ENCODE measurements at places on chromosomes 2 and 18.

DNA sequence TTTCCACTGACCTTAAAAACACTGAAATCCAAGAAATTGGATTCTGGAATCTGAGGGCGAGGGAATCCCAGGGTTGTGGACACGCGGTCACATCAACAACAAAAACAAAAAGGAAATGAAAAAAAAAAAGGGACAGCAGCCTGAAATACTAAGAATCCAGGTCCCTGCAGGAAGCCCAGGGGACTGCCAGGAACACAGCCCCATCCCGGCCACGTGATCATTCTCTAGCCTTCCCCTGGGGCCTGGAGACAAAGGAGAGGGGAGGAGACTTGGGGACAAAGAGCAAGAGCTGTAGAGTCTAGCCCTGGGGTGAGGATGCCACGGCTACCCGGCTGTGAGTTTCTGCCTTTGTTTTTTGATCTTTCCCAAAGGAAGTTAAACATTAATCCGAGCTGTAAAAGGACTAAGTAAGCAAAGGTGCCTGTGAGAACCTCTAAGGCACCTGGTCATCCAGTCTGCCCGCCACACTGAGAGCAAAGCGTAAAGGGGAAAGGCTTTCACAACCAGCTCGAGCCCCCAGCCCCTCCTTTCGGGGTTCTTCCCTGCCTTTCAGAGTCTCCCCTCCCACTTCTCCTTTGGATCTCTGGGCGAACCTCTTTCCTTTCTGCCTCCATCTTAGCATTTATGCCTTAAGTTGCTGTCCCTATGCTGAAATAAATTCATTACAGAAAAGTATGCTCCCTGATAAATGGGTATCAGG is 57.9 kb upstream of the MSH2 start:
- no peak for DNase-seq

DNA sequence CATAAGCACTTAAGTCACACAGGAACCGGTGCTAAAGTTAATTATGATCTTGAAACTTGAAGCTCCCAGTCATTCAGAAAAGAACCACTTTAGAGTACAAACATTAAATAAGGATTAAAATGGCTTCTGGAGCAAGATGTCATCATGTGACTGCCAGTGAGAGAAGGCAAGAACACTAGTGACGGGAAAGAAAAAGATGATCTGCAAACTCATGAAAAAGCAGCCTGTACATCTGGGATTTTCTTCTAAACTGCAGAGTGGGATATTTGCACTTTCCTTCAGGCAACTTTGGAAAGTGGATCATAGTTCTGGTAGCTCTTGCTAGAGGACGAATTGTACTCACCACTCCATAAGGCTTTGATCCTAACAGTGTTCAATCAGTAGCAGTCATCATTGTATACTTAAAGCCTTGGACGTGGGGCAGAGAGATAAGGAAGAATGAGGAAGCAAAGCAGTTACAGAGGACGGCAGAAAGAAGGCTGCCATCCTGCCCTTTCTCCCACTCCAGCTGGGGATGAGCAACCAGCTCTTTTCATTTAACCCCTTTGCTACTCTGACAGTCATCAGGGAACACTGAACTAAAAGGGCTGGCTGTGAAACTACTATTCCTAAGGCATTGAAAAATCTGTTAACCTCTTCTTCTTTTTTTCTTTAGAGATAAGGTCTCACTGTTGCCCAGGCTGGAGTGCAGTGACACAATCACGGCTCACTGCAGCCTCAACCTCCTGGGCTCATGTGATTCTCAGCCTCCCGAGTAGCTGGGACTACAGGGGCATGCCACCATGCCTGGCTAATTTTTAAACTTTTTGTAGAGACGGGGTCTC is 18.1 kb downstream of the ABHD3 start:
- DNase-seq, result no peak

DNA sequence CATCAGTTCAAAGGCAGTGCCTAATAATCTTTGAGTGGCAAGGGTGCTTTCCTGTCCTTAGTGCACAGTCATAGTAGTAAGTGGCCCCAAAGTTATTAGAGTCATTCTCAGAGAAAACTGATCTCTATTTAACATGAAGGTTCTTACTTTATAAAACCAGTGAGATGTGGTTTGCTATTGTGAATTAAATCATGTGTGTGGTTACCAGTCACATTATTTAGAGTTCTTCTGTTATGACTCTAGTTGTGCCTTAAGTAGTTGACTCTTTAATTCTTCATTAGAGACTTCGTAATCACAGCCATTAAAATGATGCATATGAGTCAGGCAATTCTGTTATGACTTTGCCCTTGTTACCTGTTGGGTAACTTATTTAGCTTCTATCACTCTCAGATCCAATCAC is 1392.9 kb upstream of the ACVR2A start:
- no peak for DNase-seq

DNA sequence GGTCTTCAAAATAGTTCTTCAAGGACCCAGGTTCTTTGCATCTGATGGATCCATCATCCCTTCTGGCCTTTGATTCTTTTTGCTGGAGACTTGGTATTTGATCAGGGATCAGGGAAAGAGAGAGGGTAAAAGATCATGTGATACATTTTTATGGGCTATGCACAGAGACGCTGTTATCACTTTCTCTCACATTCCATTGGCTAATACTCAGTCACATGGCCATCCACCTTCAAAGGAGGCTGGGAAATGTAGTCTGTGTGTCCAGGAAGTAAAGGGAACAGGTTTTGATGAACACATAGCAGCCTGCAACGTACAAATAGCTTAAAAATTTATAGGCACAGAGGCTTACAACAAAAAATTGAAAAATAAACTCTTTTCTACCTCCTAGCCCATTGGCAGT is 629.6 kb upstream of the FANCL start:
- no peak for DNase-seq

- no peak for DNase-seq
These were observed 70.0 kb upstream of the ATIC start for GRCh38 chr2:215241791-215242305.

DNA sequence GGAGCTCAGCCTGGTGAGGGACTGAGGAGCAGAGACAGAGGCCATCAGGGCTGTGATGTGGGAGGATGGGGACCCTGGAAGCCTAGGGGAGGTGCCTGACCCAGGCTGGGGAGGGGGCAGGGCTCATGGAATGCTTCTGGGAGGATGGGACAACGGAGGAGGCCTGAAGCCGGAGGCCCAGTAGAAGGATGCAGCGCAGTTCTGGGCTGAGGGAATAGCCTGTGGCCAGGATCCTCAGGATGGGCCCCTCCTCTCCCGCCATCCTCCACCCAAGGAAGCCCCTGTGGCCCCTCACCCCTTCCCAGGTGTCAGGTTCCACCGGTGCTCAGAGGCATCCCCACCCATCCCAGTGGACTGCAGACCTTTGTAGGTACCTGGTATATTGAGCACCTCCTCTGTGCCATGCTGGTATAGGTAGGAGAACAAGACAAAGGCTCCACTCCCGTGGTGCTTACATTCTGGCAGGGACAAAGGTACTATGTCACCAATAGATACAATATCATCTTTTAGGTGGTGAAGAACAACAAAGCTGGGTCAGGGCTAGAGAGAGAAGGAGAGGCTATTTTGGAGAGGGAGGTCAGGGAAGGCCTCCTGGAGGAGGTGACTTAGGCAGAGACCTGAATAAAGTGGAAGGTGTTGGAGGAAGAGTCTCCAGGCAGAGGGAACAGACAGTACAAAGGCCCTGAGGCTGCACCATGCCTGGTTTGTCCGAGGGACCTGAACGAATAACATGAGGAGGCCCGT is 2.7 kb downstream of the ZAP70 start:
- DNase-seq, result no peak

DNA sequence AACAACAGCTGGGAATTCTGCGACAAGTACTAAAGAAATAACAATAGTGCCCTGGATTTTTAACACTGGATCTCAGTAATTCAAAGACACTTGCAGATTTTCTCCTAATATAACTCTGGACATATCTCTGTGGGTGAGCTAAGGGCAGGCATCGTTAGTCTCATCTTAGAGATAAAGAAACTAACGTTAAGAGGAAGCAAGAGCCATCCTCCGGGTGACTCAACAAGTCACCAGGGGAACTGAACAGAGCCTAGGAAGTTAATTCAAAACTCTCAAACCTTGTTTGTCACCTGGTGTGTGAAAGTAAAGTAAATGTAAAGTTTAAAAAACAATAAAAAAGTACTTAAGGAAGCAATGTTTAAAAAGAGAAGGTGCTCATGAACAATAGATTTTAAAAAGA is 41.6 kb upstream of the NRP2 start:
- no peak for DNase-seq

DNA sequence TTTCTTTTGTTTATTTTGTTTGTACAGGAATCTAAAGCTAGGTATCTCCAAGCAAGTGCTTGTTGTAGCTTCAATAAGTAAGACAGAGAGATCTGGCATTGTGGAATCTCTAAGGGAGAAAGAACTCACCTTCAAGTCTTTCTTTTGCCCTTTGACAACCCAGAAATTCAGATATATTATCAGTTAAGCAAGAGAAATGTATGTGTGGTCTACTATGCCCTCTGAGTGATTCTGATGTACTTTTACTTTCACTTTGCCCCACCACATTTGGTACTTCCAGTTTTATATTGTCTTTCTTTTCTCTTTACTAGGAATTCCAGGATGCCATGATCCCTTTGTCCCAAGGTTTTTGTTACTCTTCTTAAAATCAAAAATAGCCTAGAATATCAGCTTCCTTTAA is 259.6 kb upstream of the PIK3C3 start:
- DNase-seq, result no peak

- no peak for DNase-seq
These were observed 14.9 kb downstream of the PROKR1 start for GRCh38 chr2:68658266-68658665.

- no peak for DNase-seq
These were observed 50.3 kb upstream of the ZBTB7C start for GRCh38 chr18:48459465-48459864.

DNA sequence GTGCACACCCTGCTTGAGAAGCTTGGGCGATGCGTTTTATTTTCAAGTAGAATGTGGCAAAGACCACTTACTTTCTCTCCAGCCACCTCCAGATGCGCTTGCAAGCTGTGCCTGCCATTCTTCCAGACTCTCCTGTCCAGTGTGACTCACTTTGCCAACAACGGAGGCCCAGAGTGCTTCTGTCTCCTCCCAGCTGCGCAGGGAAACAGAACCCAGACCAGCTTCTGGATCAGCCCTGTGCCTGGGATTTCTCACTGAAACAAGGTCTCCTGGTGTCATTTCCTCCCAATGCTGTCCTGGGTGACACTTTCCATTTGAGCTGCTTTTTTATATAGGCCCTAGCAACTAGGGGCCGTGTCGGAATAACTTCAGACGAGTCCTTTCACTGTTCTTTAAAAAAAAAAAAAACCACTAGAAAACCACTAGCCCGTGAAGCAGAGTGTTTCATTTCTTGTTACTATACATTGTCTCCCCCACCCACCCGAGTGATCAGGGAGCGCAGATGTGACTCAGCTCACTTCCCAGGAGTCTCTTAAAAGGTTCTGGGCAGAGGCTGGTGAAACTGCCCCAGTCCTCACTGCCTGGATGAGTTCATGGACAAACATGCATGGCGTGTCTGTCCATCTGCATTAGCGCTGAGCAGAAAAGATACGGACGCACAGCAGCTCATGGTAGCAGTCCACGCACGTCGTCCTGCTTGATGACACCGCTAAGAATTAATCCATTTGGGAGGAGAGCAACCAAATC is 25.3 kb upstream of the RPL31 start:
- DNase-seq, result no peak

GRCh38 chr18:41756141-41756540 is 198.9 kb upstream of the PIK3C3 start:
- DNase-seq, result no peak

- no peak for DNase-seq
These were observed 32.6 kb downstream of the MRPL44 start for GRCh38 chr2:223989856-223990232.

DNA sequence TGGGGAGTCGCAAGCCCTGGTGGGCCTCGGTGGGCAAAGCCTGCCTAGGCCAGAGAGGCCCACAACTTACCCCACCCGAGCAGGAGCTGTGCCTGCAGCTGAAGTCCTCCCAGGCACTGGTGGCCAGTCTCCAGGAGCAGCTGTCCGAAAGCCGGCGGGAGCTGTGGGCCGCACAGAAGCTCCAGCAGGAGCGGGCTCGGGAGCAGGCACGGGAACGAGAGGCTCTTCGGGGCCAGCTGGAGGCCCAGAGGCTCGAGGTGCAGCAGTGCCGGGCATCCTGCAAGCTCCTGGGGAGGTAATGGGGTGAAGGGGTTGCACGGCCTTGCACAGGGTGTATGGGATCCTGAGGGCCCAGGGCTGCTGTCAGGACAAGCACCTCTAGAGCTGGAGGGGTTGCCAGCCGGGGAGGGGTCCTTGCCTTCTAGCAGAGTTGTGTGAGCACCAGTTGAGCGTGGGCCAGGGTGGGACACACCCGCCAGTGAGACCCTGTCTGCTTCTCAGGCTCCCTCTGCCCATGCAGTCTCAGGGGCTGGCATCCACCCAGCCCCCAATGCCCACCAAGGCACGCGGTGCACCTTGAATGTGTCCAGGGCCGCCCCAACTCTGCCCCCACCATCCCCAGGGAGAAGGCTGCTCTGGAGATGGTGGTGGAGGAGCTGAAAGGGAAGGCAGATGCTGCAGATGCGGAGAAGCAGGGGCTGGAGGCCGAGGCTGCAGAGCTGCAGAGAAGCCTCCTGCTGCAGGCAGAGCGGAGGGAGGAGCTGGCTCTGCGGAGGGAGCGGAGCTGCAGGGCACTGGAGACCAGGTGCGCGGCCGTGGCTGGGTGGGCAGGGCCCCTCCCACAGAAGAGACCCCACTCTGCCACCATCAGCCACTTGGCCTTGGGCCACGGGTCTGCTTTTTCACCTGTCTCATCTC is 27.2 kb downstream of the CROCC2 start:
- no peak for DNase-seq

GRCh38 chr2:237126519-237127174 is 41.0 kb downstream of the COPS8 start:
- no peak for DNase-seq

- no peak for DNase-seq
These were observed 210.5 kb downstream of the ERBB4 start for GRCh38 chr2:212328136-212328535.

DNA sequence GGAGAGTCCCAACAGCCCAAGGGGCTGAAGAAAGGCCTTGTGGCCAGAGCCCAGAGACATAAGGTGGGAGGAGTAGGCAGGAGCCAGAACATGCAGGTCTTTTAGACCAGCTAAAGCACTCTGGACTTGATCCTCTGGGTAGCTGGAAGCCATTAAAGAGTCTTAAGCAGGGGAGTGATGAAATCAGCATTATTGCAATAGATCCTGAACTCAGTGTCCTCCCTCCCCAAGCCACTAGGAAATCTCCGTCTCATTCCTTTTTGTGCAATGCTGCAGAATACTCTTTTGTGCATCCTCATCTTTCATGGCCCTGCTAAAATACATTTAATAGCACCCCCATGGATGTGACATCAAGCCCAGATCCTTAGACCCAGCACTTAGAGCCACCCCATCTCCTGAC is 58.6 kb upstream of the ZCCHC2 start:
- DNase-seq, result no peak

- no peak for DNase-seq
These were observed 7.5 kb downstream of the COPS8 start for GRCh38 chr2:237092920-237093781.
